ENCODE measurements at places on chromosomes 4 and X.

DNA sequence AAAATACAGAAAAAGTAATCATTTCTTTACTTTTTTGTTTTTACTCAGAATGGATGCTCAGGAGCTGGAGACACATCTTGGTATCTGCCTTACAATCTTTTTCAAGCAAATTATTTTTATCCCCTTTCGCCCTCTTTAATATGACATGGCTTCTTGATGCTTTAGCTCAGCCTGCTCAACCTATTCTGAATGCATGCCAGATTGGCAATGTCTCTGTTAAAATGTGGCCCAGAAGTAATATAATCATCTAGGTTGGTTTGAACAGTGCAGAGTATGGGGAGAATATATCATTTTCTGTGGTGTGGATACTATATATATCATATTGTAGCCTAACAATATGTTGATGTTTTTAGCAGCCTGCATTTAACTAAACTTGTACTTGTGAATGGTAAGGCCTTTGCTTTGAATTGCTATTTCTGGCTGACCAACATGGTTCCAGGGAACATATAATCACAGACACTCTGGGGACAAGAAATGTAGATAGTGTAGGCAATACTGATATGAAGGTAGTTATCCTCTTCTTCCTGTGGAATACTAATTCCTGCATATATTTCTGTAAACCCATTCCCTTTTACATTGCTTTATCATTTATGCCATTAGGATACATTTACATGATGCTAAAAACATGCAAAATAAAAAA lies 282.7 kb downstream of the PPP3CA start:
- peak; percentile 4 for DNase-seq

- DNase-seq = peak; percentile 45
Measured at GRCh38 chr4:123444290-123444731, 47.7 kb downstream of the SPRY1 start.

DNA sequence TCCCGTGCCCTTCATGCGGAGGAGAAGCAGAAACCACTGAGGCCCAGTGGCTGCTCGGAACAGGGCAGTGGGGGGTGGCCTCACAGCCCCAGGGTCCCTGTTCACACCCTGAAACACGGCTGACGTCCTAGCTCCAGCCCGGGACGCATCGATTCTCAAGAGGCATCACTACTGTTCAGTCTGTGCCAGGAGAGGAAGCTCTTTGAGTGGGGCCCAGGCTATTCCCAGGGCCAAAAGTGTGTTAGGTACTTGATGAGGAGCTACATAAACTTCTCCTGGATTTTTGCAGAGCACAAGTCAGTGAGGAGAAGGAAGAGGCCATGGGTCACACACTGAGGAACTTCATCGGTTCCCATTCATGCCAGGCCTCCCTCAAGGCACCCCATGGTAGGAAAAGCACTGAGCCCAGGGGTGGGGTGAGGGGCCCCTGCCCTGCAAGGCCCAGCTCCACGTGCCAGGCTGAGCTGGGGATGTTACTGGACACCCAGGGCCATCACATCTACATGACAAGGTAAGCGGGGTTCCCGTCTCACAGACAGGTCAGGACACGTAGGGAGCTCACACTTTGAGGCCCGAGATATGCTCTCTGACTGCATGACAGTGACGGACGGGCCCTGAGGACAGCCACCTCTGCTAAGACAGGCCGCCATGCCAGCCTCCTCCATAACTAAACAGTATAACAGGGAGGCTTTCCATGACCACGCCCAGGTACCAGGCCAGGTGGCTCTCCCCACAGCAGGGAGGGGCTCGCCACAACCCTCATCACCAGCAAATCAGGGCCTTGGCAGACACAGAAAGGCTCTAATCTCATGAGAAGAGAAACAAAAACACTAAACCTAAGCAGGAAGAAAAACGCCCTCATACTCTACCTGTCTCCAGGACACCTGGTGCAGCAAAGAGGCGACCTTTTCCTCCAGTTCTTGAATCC lies 12.4 kb downstream of the TNIP2 start:
- no peak for DNase-seq

- DNase-seq = peak; percentile 16
Measured at GRCh38 chr4:26144526-26145155, 176.2 kb upstream of the RBPJ start.

- DNase-seq = no peak
Measured at GRCh38 chr4:4805887-4806286, 53.6 kb upstream of the MSX1 start.

DNA sequence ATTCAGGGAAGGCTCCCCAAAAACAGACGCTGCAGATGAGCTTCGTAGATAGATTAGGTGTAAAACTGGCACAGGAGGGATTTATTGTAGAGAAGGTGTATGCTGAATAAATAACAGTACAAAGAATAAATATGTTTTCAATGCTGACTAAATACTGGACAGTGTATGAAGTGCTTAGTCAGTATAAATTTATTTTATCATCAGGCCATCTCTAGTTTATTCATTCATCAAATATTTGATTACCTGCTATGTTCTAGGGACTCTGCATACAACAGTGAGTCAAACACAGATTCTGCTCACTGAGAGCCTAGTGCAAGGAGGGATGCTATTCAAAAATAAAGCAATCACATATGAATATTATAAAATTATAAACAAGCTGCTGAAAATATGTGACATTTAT lies 63.6 kb upstream of the TSPAN5 start:
- no peak for DNase-seq

DNA sequence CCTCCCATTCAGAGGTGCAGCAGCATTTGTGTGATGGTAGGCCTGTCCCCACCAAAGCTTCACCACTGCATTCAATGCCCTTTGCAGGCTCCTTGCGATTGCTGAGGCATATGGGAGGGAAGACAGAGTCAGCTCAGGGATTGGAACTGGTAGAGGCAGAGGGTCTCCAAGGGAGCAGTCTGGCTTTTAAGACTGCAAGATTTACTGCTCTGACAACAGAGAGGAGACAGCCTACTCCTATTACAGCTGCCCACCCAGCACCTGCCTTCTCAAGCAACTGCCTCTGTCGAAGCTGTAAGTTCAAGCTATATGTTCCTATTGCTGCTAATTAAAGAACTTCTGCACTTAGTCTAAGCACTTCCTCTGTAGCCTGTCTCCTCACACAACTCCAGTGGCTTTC lies 481.8 kb downstream of the FGF13 start:
- DNase-seq = no peak

GRCh38 chrX:9635803-9636202 lies 129.8 kb downstream of the GPR143 start:
- no peak for DNase-seq

- DNase-seq = no peak
Measured at GRCh38 chr4:135533053-135533452, 1331.5 kb upstream of the PABPC4L start.
